Progenitor cell of endocrine pancreas (in vitro differentiated cells): ENCODE measurements at places on chromosomes 16 and 17.
A peak's percentile ranks its signal among the peaks of the same experiment; 100 is the strongest.

- DNase-seq = no peak
- H3K36me3 ChIP-seq = no peaks in the 10 kb centered on the region
- H3K27me3 ChIP-seq = no peaks in the 10 kb centered on the region
- peak overlapping the region; percentile 64 for H3K4me3 ChIP-seq
- H3K4me1 ChIP-seq = peaks cover 6% of the 10 kb centered on the region
Observed at GRCh38 chr16:30901201-30902028, 5.0 kb downstream of the CTF1 start.

- peaks cover 2% of the 10 kb centered on the region for H3K4me1 ChIP-seq
- no peak overlapping the region for H3K4me3 ChIP-seq
- no peak for DNase-seq
- peak overlapping the region; percentile 43 for H3K27ac ChIP-seq
- no peaks in the 10 kb centered on the region for H3K27me3 ChIP-seq
- H3K36me3 ChIP-seq = no peaks in the 10 kb centered on the region
Observed at GRCh38 chr17:7618608-7619007, 3.9 kb upstream of the FXR2 start.

DNA sequence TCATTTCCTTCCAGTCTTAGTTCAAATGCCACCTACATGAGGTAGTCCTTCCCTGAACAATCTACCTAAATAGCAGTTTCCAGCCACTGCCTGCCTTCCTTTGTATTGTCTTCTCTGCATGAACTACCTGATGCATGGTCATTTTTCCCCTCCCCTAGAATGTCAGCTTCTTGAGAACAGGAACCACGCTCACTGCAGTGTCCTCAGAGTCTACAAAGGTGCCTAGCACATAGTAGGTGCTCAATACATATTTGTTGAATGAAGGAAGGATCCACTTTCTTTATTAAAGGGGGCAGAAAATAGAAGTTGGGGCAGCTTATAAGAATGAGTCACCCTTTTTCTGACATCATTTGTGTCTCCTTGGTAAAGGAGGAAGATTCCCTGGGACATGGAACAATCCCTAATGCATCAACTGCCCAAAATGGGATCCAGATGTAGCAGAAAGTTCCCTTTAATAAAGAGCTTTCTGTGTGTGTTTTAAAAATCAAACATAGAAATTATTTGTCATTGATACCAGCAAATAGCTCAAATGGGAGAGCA is 4.4 kb upstream of the CYLD start:
- H3K4me3 ChIP-seq = no peak overlapping the region
- peaks cover 30% of the 10 kb centered on the region for H3K27me3 ChIP-seq
- H3K36me3 ChIP-seq = no peaks in the 10 kb centered on the region
- H3K27ac ChIP-seq = no peak overlapping the region

GRCh38 chr17:67401598-67402504 is 24.8 kb downstream of the PITPNC1 start:
- H3K4me1 ChIP-seq = peaks cover 2% of the 10 kb centered on the region
- no peak for DNase-seq
- H3K27me3 ChIP-seq = no peaks in the 10 kb centered on the region

DNA sequence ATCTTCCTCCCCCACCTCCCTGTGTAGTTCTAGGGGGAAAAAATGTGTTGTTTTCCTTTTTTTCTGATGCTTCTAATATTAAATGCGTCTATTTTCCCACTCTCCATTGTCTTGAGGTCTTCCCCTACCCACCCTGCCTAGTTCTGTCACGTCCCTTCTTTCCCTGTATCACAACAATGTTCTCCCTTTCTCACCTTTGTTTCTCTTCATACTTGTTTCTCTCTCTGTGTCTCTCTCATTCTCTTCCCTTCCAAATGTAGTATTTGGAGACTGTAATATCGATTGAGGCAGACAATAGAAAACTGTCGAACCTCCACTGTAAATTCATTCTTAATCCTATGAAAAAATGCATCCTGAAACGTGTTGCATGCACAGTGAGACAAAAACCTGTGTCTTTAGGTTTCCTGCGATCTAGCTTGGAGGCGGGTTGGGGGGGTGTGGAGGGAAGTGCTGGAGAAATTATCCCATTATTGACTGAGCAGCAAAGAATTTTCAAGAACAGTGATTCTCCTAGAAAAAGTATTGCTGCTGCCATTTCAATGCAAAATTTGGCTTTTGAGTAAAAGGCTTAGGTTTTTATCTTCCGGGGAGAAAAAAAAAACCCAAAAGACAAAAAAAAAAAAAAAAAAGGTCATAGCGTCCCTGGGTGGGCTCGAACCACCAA is 1.3 kb upstream of the PSMB3 start:
- peaks cover 6% of the 10 kb centered on the region for H3K36me3 ChIP-seq
- H3K27ac ChIP-seq = peak overlapping the region; percentile 99
- peaks cover 33% of the 10 kb centered on the region for H3K4me1 ChIP-seq
- no peak for DNase-seq

DNA sequence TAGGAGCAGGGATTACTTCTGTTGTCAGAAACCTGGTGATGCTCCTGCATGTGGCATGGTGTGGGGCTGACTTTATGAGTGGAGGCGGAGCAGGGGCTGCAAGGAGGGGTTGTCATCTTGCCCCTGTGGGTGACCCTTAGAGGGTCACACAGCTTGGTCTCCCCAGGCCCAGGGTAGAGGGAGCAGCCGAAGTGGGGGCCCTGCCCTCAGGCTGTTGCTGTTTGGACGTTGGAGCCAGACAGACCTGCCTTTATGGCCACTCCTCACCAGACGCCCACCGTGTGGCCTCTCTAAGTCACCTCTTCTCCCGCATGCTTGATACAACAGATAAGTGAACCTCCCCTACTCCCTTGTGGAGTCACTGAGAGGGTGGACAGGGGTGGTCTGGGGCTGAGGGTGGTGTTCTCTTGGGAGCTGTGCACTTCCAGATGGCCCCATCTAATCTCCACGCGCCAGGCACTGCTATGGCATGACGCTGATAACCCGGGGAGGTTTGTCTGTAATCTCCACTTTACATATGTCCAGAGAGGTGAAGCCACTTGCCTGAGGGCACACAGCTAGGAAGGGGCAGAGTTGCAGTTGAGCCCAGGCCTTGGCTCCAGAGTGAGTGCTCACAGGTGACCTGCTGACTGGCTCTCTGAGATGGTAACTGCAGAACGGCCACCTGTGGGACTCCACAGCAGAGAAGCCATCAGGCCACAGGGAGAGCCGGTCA is 10.0 kb downstream of the MAP2K3 start:
- H3K4me1 ChIP-seq = no peaks in the 10 kb centered on the region
- peaks cover 3% of the 10 kb centered on the region for H3K36me3 ChIP-seq
- H3K4me3 ChIP-seq = no peak overlapping the region
- no peak for DNase-seq

DNA sequence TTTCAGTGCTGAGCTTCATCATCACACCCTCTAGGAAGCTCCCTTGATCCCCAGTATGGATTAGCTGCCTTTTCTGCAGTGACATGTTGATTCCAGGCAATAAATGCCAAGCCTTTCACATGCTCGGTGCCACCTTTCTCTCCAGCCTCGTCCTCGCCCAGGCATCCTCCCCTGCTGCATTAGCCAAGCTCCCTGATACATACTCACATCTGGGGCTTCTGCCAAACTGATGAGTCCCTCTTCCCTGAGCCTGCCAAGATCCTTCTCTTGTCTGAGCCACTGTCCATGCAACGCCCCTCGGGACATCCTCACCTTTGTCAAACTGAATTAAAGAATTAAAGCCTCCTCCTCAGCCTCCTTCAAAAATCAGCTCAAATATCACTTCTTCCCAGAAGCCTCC is 538.5 kb upstream of the CDH11 start:
- H3K27me3 ChIP-seq = peaks cover 30% of the 10 kb centered on the region
- H3K4me1 ChIP-seq = no peaks in the 10 kb centered on the region
- H3K4me3 ChIP-seq = no peak overlapping the region
- no peak for DNase-seq
- no peaks in the 10 kb centered on the region for H3K36me3 ChIP-seq

DNA sequence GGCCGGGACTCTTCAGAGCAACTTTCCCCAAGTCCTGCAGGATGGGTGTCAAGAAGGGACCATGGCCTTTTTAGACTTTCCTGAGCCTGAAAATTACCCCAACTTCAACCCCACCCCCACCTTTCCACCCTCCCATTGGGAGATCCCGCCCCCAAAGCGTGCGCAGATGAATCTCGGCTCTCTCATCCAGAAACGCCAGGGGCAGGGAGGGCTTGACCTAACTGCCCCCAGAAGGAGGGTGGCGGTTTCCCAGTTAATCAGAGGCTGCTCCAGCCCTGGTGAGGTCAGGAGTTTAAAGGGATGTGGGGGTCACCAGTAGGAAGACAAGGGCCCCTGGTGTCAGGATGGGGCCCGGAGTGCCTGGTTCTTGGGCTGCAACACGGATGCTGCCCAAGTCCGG is 480 bp downstream of the KIF19 start:
- H3K36me3 ChIP-seq = no peaks in the 10 kb centered on the region
- DNase-seq = no peak
- H3K27me3 ChIP-seq = peaks cover 60% of the 10 kb centered on the region
- H3K4me3 ChIP-seq = peak overlapping the region; percentile 41
- no peak overlapping the region for H3K27ac ChIP-seq
- peaks cover 8% of the 10 kb centered on the region for H3K4me1 ChIP-seq

DNA sequence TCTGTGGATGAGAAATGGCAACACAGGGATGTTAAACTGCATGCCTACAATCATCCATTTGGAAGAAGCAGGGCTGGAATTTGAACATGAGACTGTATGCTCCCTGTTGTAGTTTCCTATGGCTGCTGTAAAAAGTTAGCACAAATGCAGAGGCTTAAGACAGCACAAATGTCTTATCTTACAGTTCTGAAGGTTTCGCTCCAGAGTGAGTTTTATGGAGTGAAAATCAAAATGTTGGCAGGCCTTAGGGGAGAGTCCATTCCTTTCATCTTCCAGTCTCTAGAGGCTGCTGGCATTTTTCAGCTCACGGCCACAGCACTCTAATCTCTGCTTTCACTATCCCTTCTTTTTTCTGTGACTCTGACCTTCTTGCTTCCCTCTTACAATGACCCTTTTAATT is 660.1 kb downstream of the WWOX start:
- H3K4me3 ChIP-seq = no peak overlapping the region
- no peaks in the 10 kb centered on the region for H3K27me3 ChIP-seq
- H3K36me3 ChIP-seq = no peaks in the 10 kb centered on the region
- DNase-seq = no peak
- H3K4me1 ChIP-seq = peaks cover 9% of the 10 kb centered on the region

GRCh38 chr17:45231481-45232116 is 9.9 kb downstream of the FMNL1 start:
- no peak overlapping the region for H3K4me3 ChIP-seq
- H3K4me1 ChIP-seq = no peaks in the 10 kb centered on the region

- DNase-seq = no peak
- peaks cover 7% of the 10 kb centered on the region for H3K4me1 ChIP-seq
- H3K36me3 ChIP-seq = no peaks in the 10 kb centered on the region
Observed at GRCh38 chr16:67349172-67349571, 22.6 kb downstream of the LRRC36 start.

- DNase-seq = no peak
- H3K36me3 ChIP-seq = no peaks in the 10 kb centered on the region
- H3K27ac ChIP-seq = no peak overlapping the region
- no peak overlapping the region for H3K4me3 ChIP-seq
- peaks cover 1% of the 10 kb centered on the region for H3K4me1 ChIP-seq
- H3K27me3 ChIP-seq = no peaks in the 10 kb centered on the region
Observed at GRCh38 chr16:61379311-61379710, 656.9 kb downstream of the CDH8 start.

GRCh38 chr16:49520492-49521038 is 147.0 kb downstream of the C16orf78 start:
- DNase-seq = no peak
- peaks cover 7% of the 10 kb centered on the region for H3K36me3 ChIP-seq
- H3K27me3 ChIP-seq = no peaks in the 10 kb centered on the region
- H3K27ac ChIP-seq = no peak overlapping the region
- no peak overlapping the region for H3K4me3 ChIP-seq
- H3K4me1 ChIP-seq = no peaks in the 10 kb centered on the region

DNA sequence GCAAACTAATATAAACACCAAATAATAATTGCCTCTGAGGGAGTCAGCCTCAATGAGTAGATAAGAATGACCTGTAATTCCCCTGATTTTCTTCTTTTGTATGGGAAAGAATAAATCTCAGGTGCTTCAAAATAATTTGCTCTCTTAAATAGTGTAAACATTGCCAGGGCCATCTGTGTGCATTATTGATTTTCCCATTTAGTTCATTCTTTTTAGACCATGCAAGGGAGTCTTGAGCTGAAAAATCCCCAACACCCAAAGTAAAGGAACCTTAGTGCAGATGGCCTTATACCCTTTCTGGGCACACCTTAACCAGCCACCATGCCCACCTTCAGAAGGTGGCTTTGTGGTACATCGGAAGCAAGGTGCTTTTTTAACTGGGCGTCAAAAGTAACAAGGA is 267.2 kb downstream of the TMEM114 start:
- no peak overlapping the region for H3K4me3 ChIP-seq
- peaks cover 3% of the 10 kb centered on the region for H3K27me3 ChIP-seq
- no peaks in the 10 kb centered on the region for H3K36me3 ChIP-seq
- H3K4me1 ChIP-seq = peaks cover 10% of the 10 kb centered on the region

DNA sequence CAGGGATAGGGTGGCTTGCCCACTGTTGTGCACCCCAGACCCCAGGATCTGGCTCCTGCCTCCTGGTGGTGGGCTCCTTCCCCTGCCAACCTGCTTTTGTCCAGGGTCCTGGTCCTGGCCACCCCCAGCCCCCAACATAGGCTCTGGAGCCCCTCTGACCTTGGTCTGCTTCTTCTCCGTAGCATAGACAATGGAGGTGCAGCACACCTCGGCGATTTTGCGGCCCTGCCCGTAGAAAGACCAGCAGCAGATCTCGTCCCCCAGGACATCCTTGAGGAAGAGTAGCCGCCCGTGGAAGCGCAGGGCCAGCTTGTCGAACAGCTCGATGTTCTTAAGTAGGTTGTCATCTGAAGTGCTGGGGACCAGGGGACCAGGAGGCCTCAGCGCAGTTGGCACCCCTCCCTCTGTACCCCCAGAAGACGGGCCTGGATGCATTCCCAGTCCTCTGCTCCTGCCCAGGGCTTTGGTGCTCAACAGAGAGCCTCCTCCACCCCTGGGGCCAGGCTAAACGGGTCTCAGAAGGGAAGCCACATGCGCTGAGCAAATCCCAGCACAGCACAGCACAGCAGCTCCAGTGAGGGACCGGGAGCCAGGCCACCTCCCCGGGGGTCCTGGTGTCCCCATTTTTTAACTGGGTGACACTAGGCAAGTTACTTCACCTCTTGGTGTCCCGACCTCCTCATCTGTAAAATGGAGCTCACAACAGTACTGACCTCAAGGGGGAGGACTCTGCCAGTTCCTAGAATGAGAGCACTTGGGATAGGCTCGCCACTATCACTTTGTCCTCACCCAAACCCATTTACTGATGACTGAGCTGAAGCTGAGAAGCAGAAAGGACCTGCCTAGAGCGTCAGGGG is 10.8 kb downstream of the ASPHD1 start:
- H3K36me3 ChIP-seq = peaks cover 8% of the 10 kb centered on the region
- DNase-seq = no peak
- no peak overlapping the region for H3K27ac ChIP-seq
- peaks cover 4% of the 10 kb centered on the region for H3K4me1 ChIP-seq
- H3K27me3 ChIP-seq = no peaks in the 10 kb centered on the region
- no peak overlapping the region for H3K4me3 ChIP-seq
